Activated naive CD4-positive, alpha-beta T cell (primary cell): ENCODE measurements at places on chromosomes 1 and 21.

GRCh38 chr21:42607102-42607501 is 46.3 kb upstream of the PDE9A start:
- DNase-seq: no peak

GRCh38 chr1:25897754-25898153 is 8.5 kb downstream of the STMN1 start:
- DNase-seq: no peak

DNA sequence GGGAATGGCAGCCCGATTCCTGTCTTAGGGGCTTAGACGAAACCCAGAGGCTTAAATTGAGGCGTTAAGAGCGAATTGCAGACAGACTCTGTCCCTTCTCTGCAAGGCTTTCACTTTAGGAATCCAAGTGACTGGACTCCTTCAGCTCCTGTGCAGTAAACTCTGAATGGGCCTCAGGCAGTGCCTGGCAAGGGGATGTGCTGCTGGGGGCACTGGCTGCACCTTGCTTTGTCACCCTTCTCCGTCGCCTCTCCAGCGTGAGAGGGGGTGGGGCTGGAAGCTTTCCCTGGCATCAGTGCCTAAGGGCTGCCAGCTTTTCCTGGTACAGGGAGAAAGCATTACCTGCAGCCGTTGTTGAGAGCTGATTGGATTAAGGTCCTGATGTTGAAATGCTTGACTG is 39.9 kb upstream of the NFASC start:
- no peak for DNase-seq

DNA sequence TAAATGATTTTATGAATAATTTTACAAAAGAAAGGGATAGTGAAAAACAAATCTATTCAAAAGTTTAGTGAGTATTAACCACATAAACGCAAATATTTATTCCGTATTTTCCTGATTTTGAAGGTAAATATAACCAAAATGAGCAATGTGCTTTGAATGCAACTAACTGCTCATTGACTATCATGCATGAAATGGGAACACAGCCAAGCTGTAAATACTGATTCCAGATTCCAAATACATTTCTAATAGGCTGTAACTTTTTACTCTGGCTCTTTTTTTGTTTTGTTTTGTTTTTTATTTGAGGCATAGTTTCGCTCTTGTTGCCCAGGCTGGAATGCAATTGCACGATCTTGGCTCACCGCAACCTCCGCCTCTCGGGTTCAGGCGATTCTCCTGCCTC is 41.8 kb downstream of the SELENOF start:
- DNase-seq: no peak

- no peak for DNase-seq
Measured at GRCh38 chr1:81600363-81600762, 200.4 kb upstream of the ADGRL2 start.
